Transverse colon (tissue), 4 donors: ENCODE measurements at places on chromosomes 11 and 22. TPM values are rescaled to one million over a fixed set of nuclear protein-coding genes. Genes with fewer than 3 reads are reported as not detected.

- DNase-seq = no peak
These were observed 4.9 kb upstream of the MICAL2 start for GRCh38 chr11:12105471-12105870.

- DNase-seq = no peak
These were observed 507.0 kb downstream of the LRRC4C start for GRCh38 chr11:40952479-40952878.

DNA sequence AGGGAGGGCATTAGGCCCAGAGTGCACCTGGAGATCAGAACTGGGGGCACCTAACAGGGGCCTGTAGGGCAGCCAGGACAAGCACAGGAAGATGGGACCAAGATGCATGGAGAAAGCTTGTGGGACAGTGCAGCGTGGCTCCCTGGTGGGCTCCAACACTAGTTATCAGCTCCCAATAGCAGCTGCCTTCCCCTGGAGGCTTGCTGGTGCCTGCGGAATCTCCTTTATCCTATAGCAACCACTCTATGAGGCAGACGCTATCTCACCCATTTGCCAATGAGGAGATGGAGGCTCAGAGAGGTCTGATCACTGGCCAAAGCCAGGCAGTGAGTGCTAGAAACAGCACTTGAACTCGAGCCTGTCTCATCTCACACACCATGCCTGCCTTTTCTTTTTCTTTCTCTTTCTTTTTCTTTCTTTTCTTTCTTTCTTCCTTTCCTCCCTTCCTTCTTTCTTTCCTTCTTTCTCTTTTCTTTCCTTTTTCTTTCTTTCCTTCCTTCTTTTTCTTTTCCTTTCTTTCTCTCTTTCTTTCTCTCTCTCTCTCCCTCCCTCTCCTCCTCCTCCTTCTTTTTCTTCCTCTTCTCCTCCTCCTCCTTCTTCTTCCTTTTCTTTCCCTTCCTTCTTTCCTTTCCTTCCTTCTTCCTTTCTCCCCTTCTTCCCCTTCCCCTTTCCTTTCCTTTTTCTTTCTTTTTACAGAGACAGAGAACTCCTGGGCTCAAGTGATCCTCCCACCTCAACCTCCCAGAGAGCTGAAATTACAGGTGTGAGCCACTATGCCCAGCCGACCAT lies 16.1 kb upstream of the SEC14L4 start:
- no peak for DNase-seq

DNA sequence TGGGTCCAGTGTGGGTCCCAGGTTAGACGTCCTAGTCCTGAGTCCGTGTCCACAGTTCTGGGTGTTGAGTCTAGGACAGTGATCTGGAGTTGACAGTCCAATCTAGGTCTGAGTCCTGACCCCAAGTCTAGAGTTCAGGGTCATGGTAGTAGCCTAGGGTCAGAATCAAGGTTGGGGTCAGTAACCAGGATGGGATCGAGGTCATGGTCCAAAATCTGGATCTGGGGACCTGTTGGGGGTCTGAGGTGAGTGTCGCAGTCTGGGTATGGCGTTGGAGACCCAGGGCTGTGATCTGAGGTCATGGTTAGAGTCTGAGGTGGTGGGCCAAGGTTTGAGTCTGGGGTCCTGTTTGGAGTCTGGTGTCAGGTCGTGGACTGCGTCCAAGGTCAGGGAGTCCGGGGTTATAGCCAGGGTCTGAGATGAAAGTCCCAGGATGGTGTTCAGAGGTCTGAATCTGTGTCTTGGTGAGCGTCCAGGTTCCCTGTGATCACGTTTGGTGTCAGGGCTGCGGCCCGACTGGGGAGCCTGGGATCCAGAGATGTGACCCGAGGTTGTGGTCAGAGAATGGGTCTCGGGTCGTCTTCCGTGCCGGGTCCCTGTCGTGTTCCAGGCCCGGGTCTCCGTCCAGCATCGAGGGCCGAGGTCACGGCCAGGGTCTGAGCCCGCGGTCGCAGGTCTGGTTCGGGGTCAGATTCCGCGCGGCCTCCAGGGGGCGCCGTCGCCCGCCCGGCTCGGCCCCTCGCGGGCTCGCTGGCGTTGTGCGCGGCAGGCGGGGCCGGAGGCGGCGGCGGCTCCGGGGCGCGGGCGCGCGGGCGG lies 432 bp upstream of the GRK2 start:
- DNase-seq = peak; percentile 85

DNA sequence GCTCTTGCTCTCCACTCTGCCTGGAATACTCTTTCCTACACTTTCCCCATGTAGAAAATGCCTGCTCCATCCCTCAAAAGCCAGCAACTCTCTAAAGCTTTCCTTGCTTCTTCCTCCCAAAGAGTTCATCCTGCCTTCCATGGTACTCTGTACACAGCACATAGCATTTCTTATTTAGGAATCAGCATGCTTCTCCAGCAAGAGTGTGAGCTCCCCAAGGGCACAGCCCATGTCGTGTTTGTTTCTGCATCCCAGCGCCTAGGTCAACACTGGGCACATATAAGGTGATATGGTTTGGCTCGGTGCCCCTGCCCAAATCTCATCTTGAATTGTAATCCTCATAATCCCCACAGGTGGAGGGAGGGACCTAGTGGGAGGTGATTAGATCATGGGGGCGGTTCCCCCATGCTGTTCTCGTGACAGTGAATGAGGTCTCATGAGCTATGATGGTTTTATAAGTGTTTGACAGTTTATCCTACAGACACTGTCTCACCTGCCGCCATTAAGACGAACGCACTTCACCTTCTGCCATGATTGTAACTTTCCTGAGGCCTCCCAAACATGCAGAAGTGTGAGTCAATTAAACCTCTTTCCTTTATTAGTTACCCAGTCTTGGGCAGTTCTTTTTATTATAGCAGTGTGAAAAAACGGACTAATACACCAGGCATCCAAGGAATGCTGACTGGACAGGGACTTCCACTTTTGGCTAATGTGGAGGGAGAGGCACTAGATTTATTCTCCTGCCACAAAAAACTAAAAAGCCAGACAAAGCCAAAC lies 8.2 kb downstream of the VPS37C start:
- DNase-seq = no peak

GRCh38 chr22:47512617-47513016 lies 750.2 kb downstream of the TBC1D22A start:
- DNase-seq = no peak

DNA sequence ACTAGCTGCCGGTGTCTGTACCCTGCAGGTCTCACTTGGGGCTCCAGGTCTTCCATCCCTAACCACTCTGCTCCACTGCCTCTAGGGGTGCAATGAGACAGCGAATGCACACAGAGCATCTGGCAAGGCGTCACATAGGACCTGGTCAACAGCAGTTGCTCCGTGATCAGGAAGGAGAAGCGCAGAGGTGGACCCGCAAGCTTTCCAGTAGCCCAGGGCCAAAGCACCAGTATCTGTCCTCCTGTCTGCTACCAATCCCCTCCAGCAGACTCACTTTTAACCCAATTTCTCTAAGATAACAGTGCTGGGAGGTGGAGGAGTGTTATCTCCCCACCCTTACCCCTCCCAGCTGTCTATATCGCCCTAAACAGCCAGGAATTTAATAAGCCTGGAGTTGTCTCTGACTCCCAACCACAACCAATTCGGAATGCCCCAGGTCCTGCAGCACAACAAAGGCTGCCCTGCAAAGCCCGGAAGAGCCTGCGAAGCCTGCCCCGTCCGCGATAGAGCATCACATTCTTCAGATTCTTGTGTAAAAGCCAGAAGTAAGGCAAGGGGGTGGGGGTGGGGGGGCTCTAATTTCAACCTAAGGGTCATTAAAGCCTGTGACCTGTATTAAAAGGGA lies 19.3 kb downstream of the MYH9 start:
- DNase-seq = no peak

C11orf87 gene
- not detected for total RNA-seq

- DNase-seq = no peak
These were observed 40.4 kb downstream of the SLCO2B1 start for GRCh38 chr11:75191330-75191717.

DNA sequence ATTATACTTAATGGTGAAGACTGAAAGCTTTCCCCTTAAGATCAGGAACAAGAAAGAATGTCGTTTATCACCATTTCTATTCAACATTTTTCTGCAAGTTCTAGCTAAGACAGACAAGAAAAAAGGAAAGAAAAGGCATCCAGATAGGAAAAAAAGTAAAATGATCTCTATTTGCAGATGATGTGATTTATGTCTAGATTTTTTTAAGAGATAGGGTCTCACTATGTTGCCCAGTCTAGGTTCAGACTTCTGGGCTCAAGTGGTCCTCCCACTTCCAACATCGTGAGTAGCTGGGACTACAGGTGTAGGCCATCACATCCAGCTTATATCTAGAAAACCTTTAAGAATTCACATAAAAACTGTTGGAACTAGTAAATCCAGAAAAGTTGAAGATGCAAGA lies 51.4 kb upstream of the ADORA2A start:
- no peak for DNase-seq

OR4A16 gene
- total RNA-seq = not detected

APOA5 gene
- total RNA-seq = not detected

DNA sequence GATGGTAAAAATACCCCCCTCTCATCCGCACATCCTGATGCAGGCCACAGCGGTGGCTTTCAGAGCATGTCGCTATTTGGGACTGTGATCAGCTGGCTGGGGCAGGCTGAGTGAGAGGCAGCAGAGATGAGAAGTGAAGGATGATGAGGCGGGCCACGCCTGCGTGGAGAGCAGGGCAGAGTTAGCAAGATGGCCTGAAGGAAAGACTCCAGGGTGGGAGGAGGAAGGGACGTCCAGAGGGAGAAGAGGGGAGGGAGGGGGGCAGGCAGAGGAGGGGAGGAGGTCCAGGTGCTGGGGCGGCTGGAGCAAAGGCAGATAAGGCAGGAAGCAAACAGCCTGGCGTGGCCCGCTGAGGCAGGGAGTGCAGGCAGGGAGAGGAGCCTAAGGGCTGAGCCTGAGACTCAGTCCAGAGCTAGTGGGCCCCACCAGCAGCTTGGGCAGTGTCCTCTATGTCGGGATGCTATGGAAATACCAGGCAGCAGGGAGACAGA lies 29.1 kb downstream of the LRFN4 start:
- DNase-seq = no peak

SLC22A8 gene
- not detected for total RNA-seq

ARHGAP8 gene
- 31.1 TPM for total RNA-seq

NXPE4 gene
- 292 TPM for total RNA-seq

DNA sequence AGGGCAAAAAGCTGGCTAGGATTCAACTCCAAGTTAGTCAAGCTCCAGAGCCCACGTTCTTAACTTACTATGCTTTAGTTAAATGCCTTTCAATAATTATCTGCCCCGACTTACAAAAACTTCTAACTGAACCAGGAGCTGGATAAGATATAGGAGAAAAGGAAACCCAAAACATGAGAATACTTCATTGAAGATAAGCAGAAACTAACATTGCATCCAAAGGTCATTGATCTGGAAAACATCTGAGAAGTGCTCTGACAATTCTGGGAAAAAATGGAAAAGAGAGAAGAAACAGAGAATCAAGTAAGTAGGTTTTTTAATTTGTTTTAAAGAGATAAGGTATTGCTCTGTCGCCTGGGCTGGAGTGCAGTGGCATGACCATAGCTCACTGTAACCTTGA lies 27.2 kb downstream of the ACAT1 start:
- DNase-seq = no peak

LYVE1 gene
- total RNA-seq = 22.8 TPM

GAB4 gene
- not detected for total RNA-seq

DNA sequence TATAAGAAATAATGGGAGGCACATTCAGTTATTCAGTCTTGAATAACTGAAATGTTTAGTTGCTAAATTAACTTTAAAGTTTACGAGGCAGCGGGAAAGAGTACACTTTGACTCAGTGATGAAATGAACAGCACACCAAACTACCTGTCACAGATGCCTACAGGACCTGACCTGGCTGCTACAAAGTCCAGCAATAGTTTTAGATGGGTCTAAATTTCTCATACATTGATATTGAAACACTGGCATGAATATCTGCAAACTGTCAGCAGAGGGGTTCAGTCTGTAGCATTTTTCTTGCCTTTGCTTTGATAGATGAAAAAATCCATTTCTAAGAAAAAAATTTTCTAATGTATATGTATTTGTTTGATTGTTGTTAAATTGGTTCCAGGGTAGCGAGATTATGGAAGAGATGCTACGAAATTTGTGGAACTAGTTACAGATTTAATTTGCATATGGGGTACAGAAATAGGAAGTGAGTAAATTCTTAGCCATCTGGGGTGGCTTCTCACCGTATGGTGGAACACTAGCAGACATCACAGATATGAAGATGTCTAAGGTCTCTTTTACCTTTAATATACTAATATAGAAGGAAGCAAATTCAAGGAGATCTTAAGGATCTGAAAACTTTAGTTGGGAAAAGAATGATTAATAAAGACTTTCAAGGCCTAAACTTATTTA lies 20.8 kb upstream of the GAB2 start:
- no peak for DNase-seq

DNA sequence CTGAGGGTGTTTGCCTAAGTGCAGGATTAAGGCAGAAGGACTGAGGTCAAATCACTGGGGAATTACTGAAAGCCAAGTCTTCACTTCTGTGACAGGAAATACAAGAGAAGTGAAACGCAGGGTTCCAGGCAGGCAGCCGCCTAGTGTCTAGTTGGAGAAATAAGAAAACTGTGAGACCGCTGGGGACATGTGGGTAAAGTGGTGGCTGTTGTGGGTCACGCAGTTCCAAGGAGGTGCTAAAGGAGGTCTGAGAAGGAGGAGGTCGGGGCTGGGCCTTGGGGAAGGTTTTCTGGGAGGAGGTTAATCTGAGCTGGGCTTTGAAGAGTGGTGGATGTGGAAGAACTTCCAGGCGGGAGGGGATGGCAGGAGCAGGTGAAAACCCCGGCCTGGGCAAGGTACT lies 11.2 kb downstream of the MCM5 start:
- peak; percentile 29 for DNase-seq

DNA sequence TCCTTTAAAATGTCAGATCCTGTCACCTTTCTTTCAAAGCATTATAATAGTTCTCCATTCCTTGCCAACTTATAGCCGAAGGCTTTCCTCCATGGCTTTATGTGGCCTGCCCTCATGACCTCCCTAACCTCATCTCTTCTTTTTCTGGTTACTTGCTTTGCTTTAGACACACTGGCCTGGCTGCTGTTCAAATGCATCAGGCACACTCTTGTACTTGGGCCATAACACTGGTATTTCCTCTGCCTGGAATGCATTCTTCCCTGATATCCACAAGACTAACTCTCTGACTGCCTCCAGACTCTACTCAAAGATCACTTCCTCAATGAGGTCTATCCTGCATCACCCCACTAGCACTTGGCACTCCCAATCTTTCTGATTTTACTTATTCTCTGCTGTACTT lies 710.3 kb downstream of the KCNA4 start:
- DNase-seq = no peak

E2F8 gene
- total RNA-seq = 0.64 TPM

GRCh38 chr11:2467695-2468055 lies 22.9 kb downstream of the KCNQ1 start:
- no peak for DNase-seq

MSANTD2 gene
- total RNA-seq = 8.1 TPM

- DNase-seq = no peak
These were observed 150.2 kb downstream of the CSNK2A3 start for GRCh38 chr11:11202885-11203284.

DNA sequence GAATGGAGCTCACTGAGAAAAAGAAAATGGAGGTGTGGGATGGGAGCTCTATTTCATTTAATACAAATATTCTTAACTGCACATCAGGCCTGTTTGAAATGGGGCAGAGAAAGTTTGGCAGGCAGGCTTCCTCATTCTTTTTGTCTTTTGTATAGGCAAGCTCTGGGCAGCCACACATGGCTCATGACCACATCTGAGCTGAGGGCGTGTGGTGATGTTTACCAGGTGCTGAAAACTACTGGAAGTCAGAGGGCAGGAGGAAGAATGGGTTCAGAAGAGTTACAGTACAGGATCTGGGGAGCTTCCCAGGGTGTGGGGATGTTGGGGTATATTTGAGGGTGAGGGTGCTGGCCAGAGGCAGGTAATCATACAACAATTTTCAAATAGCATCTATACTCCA lies 66.3 kb upstream of the NAV2 start:
- DNase-seq = no peak
